ENCODE measurements at places on chromosomes 3 and 15. TPM values are rescaled to one million over a fixed set of nuclear protein-coding genes. Genes with fewer than 3 reads are reported as not detected.

Gene FETUB
- total RNA-seq = not detected

Gene KNL1
- total RNA-seq = 9.5 TPM

Gene RBP2
- total RNA-seq = not detected

Gene SGO1
- 8.1 TPM for total RNA-seq

Gene RGMA
- 5.7 TPM for total RNA-seq

Gene GOLGA8J
- total RNA-seq = not detected

Gene TLE3
- 80.8 TPM for total RNA-seq

DNA sequence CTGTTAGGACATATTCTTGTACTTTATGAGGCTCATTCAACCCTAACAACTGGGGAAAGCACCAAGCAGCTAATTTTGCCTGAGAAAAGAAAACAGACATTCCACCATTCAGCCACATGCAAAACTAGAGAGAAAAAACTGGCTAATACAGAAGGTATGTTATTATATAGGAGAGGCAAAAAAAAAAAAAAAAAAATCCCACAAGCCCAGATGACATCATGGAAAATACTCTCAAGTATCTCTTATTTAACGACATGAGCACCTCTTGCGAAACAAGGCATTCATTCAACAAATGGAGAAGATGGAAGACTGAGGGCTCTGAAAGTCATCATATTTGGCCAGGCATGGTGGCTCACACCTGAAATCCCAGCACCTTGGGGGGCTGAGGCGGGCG, 61.5 kb downstream of the PRICKLE2 start:
- no peak for DNase-seq
- peaks cover 13% of the 10 kb centered on the region for H3K36me3 ChIP-seq
- peaks cover 5% of the 10 kb centered on the region for H3K4me1 ChIP-seq
- no peak overlapping the region for H3K27ac ChIP-seq

GRCh38 chr3:124882816-124883747, 4.1 kb downstream of the ITGB5 start:
- H3K36me3 ChIP-seq = no peaks in the 10 kb centered on the region
- no peak for DNase-seq
- H3K4me1 ChIP-seq = peaks cover 40% of the 10 kb centered on the region
- no peak overlapping the region for H3K27ac ChIP-seq
- no peak overlapping the region for H3K4me3 ChIP-seq

GRCh38 chr15:29143909-29144635, 125.5 kb downstream of the NSMCE3 start:
- no peaks in the 10 kb centered on the region for H3K27me3 ChIP-seq
- peaks cover 26% of the 10 kb centered on the region for H3K4me1 ChIP-seq
- DNase-seq = no peak
- H3K36me3 ChIP-seq = peaks cover 3% of the 10 kb centered on the region
- peak overlapping the region; percentile 21 for H3K27ac ChIP-seq

DNA sequence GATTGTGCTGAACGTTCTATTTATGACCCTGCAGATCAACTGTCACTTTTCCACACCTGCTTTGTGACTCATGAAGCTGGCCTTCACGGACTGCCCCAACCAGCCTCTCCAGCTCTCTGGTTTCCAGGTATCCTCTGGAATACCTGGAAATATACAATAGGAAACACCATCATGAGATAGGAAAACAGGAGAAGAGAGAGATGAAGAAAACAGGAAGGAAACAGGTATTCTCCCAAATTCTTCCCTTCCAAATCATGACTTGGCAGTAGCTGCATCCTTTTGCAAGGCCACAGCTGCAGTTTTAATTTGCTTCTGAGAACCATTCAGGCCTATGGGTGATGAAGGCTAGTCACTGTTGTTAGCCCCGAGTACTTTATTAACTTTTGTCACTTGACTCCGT, 909.1 kb downstream of the EPHA3 start:
- no peak overlapping the region for H3K27ac ChIP-seq
- DNase-seq = no peak
- H3K36me3 ChIP-seq = no peaks in the 10 kb centered on the region
- H3K4me3 ChIP-seq = no peak overlapping the region
- H3K27me3 ChIP-seq = no peaks in the 10 kb centered on the region

DNA sequence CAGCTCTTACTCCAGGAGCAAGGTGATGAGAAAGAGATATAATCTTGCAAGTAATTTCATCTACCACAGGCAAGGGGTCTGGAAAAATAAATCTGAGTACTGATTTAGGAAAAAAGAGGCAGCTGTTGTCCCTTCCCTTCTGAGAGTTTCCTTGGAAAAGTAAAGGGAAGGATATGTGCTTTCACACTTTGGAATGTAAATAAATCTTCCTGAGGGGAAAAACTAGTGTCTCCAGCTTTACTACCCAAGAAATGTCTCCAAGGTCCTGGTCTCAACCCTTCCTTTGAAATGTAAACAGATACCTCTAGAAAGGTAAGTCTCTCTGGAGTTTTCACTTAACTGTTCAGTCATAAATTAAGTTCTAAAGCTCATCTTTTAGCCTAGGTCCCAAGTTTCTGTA, 102.6 kb downstream of the DPH6 start:
- no peak overlapping the region for H3K27ac ChIP-seq
- DNase-seq = no peak
- H3K4me1 ChIP-seq = peaks cover 7% of the 10 kb centered on the region
- no peaks in the 10 kb centered on the region for H3K36me3 ChIP-seq
- H3K27me3 ChIP-seq = peaks cover 1% of the 10 kb centered on the region

GRCh38 chr15:74422652-74423430, 10.9 kb downstream of the SEMA7A start:
- DNase-seq = no peak
- peaks cover 12% of the 10 kb centered on the region for H3K27me3 ChIP-seq
- H3K27ac ChIP-seq = peak overlapping the region; percentile 81
- peaks cover 39% of the 10 kb centered on the region for H3K4me1 ChIP-seq
- H3K36me3 ChIP-seq = peaks cover 7% of the 10 kb centered on the region

- no peaks in the 10 kb centered on the region for H3K36me3 ChIP-seq
- no peaks in the 10 kb centered on the region for H3K4me1 ChIP-seq
- H3K27ac ChIP-seq = no peak overlapping the region
- no peak for DNase-seq
- H3K27me3 ChIP-seq = no peaks in the 10 kb centered on the region
Observed at GRCh38 chr3:144295613-144296012, 324.0 kb downstream of the DIPK2A start.

DNA sequence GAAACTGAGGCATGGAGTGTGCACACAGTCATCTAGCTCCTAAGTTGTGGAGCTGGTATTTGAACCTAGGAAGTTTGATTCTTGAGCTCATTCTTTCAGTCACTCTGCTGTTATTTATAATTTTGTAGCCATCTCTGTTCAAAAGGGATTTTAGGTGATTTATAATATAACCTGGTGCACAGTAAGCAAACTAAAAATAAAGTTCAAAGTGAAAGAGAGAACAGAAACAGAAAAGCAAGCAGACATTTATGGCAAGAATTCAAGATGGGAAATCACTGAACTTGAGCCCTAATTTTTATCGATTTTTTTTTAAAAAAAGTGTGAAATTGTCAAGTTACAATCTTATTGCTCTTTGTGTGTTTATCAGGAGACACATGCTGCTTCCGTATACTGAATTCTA, 71.4 kb upstream of the SLC7A14 start:
- H3K4me1 ChIP-seq = no peaks in the 10 kb centered on the region
- peaks cover 1% of the 10 kb centered on the region for H3K27me3 ChIP-seq
- DNase-seq = no peak
- H3K4me3 ChIP-seq = no peak overlapping the region
- H3K27ac ChIP-seq = no peak overlapping the region

- no peaks in the 10 kb centered on the region for H3K36me3 ChIP-seq
- H3K4me1 ChIP-seq = no peaks in the 10 kb centered on the region
- H3K27me3 ChIP-seq = peaks cover 2% of the 10 kb centered on the region
- H3K4me3 ChIP-seq = no peak overlapping the region
- H3K27ac ChIP-seq = no peak overlapping the region
Observed at GRCh38 chr3:94394885-94395284, 332.0 kb downstream of the NSUN3 start.

DNA sequence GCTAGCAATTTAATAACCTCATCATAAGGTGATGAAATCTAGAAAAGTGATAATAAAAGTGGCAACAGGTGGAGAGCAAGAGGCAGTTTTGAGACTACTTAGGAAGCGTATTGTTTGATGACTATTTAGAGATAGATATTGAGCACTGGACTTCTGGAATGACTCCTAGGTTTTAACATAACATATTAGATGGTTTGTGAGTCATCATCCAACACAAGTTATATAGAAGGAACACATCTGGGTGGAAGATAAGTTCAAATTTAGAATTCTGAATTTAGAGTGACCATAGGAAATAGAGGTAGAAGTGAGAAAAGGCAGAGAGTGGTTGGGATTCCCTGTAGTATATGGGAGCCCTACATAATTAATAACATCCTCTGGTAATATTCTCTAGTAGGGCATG, 282.8 kb upstream of the ALCAM start:
- DNase-seq = no peak
- no peaks in the 10 kb centered on the region for H3K4me1 ChIP-seq
- no peak overlapping the region for H3K4me3 ChIP-seq

DNA sequence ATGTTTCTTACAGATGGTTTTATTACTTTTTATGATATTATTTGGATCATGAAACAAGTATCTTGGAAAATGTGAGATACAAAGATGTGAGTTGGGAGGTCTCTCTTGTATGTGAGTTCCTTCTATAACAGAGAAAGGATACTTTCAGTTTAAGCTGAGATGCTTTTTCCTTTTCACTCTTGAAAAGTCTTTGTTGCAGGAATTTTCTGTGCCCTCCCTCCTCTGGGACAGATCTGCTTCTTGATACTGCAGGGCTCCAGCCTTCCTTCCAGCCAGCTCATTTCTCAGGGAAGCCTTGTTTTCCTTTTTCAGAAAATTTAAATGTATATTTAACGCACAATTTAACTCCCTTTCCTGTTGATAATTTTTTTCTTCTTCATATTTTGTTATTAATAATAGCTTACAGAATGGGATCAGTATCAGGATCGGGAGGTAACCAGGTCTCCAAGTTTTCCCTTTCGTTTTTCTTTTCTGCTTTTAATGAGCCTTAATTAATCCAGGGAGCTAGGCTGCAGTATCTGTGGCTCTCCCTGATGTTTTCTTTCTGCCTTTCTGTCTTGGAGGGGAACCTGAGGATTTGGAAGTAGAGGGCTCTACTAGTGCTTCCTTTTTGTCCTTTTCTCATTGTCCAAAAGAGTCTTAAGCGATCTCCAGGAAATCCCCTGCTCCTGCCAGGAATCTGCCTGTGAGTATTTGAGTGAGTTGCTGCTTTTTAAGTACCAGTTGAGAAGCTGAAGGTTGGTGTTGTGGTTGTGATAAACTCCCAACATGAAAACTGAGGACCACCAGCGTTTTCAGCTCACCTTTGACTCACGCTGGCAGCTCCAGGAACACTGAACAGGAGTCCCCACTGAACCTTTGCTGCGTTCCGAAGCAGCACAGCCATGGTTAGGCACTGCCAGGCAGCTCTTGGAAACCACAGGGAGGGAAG, 105.7 kb downstream of the IGF1R start:
- no peaks in the 10 kb centered on the region for H3K27me3 ChIP-seq
- DNase-seq = peak; percentile 17
- H3K27ac ChIP-seq = peak overlapping the region; percentile 97
- H3K4me1 ChIP-seq = peaks cover 35% of the 10 kb centered on the region
- H3K36me3 ChIP-seq = no peaks in the 10 kb centered on the region
- H3K4me3 ChIP-seq = peak overlapping the region; percentile 82
